ENCODE measurements at places on chromosomes 4 and X. TPM values are rescaled to one million over a fixed set of nuclear protein-coding genes. Genes with fewer than 3 reads are reported as not detected.

Gene GLRA3
- total RNA-seq = 0.07 TPM

Gene BMP3
- total RNA-seq = 4.9 TPM

DNA sequence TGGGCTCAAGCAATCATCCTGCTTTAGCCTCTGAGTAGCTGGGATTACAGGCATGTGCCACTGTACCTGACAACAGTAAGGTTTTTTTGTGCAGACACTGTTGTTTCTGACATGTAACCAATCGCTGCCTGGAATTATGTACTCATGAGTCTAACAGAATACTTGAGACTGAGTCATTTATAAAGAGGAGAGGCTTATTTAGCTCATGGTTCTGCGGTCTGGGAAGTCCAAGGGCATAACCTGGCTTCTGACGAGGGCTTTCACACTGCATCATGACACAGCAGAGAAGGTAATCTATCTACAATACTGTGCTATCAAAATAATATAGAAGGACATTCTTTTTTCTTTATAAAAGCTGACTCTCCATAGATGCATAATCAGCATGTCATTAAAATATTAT, 115.5 kb upstream of the STOX2 start:
- DNase-seq = no peak

GRCh38 chr4:75042601-75043208, 109.8 kb downstream of the PARM1 start:
- DNase-seq = no peak

GRCh38 chr4:51909236-51909703, 66.3 kb downstream of the DCUN1D4 start:
- DNase-seq = no peak

GRCh38 chr4:75623026-75623425, 7.3 kb downstream of the CDKL2 start:
- no peak for DNase-seq

- DNase-seq = peak; percentile 68
Measured at GRCh38 chr4:8468746-8469535, 28.4 kb downstream of the TRMT44 start.

DNA sequence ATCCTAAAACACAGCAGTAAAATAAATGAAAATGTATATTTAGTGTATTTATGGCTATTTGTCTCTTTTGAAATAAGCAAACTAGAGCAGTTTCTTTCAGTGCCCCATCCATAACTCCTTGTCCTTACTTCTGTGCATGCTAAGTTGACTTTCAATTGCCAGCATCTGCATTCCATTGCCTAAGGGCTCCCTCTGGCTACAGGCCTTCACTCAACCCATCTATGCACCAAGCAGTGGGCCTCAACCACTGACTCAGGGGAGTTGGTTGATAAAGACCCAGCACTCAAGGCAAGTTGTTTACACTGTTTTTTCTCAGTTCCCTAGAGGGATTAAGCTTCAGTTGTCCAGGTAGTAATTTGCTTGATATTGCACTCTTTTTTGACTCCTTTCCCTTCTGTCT, 265.7 kb downstream of the IQCM start:
- DNase-seq = no peak
